Posterior cingulate gyrus (tissue), 11 donors: ENCODE measurements at places on chromosomes 11 and 22.

DNA sequence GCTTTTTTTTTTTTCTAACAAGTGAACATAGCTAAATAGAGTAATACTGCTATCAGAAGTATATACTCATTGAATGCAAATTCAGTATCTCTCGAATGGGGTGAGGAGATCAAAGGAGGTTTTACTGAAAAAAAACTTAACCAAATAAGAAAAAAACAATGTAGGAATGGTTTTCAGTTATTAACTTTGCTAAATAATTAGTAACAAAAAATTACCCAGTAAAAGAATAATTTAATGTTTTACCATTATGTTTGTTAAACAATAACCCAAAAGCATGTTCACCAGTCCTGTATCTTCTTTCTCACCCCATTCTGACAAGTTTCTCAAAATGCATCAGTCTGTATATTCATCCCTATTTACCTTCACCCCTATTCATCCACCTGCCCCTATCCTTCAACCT lies 22.6 kb upstream of the CTSC start:
- no peak for DNase-seq

DNA sequence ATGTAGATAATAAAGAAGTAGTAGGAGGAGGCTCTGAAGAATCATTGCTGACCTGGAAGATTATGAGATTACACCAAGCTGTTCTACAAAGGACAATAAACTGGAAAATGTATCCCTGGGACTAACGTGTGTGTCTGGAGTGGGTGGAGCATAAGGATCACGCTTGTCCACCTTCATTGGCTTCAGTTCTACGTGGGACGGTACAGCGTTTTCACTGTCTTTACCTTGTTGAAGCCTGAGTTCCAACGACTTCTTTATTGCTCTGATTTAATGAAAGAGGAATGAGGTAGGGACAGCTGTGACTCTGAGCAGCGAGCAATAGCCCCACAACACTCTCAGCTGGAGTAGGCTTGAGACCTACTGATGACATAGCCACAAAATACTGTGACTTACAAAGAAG lies 87.0 kb downstream of the ARHGAP42 start:
- no peak for DNase-seq

DNA sequence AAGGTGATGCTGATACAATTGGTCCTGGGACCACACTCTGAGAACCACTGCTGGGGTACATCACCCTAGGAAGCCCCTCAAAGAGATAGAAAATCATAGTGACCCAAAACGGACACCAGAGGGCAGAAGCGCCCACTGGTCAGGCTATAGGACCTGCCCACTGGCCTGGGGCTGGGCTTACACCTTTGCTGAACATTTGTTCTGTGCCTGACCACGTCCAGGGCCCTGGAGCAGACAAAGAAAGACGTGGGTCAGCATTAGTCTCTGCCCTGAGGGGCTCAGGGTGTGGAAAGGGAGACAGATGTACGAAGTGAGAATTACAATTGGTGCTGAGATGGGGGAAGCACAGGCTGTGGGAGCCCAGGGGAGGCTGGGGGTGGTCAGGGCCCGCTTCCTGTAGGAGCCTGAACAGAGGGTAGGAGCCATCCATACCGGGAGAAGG lies 14.4 kb upstream of the SERPINH1 start:
- DNase-seq, result peak; percentile 55

DNA sequence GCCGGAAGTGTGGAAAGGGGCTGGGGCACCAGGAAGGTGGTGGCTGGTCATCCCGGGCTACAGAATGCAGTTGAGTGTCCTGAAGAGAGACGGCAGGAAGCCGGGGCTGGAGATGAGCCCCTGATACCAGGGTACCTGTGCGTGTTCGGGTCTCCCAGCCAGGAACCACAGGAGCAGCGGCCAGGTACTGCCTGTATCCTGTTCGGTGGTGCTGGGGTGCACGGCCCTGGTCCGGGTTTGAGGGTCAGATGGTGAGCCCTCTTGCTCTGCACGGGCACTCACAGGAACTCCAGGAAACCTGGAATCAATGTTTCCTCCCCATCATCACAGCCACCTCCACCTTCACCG lies 253.1 kb upstream of the B3GAT1 start:
- no peak for DNase-seq

GRCh38 chr11:8384199-8384821 lies 120.6 kb upstream of the LMO1 start:
- peak; percentile 21 for DNase-seq

DNA sequence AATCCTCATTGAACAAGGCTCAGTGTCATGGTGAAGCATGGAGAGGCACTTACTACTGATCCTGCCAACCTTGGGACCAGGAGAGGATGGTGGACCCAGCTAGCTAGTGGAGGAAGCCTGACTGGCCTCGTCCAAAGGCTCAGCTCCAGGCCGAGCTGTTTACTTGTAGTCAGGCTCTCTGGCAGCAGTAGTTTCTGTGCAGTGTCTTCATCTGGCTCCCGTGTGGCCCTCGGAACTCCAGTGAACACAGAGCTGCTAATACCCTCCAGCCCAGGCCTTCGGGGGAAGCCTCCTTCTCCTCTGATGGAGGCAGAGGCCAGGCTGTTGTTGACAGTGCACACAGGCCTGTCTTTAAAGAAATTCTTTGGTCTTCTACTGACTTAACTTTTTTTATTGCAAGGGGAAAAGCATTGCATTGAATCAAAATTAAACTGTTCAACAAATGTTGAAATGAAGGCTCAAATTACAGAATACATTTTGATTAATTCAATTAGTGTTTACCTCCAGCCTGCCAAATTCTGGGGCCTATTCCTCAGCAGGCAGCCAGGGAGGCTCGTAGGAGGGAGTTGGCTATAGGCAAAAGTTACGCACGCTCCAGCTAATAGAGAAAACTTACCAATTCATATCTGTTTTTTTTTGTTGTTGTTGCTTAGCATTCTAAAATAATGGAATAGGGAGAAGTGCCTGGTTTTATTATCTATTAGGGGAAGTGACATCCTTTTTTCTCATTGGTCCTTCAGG lies 18.8 kb downstream of the PPFIBP2 start:
- no peak for DNase-seq

DNA sequence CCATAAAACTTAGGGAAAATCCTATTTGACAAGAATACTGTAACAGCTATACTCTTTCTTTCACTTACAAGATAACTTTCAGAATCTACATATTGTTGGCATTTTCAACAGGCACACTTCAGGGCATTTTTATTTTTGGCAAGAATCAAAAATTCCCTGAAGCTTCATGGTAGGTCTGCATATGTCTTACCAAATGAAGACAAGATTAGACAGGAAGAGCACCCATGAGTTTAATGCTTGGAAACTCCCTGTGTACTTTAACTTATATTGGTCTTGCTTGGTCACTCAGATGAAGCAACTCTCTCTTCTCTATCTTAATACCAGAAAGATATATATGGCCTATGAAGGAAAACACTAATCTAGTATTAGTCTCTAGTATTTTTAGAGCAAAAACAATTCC lies 137.7 kb downstream of the ATG16L2 start:
- no peak for DNase-seq

GRCh38 chr22:43148581-43148980 lies 2.8 kb upstream of the TSPO start:
- no peak for DNase-seq

- no peak for DNase-seq
Observed at GRCh38 chr11:27976262-27976661, 131.7 kb downstream of the KIF18A start.

- no peak for DNase-seq
Observed at GRCh38 chr11:78022397-78023396, at the start of gene KCTD14. Gene KCTD14 (minus strand): TSS chr11:78023276. CDS start chr11:78023249, 27 bp downstream.

- peak; percentile 53 for DNase-seq
Observed at GRCh38 chr11:6468712-6469495, 4.8 kb downstream of the TRIM3 start.

- no peak for DNase-seq
Observed at GRCh38 chr11:35714882-35715627, 52.5 kb downstream of the TRIM44 start.

GRCh38 chr11:16191868-16192240 lies 164.5 kb downstream of the SOX6 start:
- DNase-seq, result no peak

GRCh38 chr11:77819921-77820564 lies 479 bp downstream of the RSF1 start:
- DNase-seq, result no peak

- DNase-seq, result no peak
Observed at GRCh38 chr22:29892315-29893156, 9.6 kb downstream of the MTMR3 start.

DNA sequence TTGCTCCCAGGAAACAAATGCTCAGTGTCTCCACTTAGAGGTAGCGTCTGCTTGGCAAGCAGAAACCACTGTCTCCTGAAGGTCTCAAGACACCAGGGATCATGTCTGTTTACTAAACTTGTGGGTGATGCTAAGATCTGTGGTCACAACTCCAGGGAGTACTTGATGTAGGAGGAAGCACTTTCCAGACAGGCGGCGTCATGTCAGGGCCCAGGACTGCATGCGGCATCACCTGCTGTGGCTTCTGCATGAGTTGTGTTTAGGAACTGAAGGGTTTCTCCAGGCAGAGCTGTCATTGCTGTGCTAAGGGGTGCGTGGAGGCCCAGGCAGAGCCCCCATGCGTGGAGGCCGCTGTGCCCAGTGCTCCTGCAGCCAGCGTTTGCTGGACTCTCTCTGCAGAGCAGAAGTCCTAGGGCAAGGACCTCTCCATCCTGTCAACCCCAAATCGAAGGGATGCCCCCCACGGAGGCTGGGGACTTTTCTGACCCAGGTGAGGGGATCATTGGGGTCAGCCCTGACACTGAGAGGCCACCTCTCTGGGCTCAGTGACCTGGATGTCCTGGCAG lies 8.1 kb upstream of the PANX2 start:
- DNase-seq, result peak; percentile 74

DNA sequence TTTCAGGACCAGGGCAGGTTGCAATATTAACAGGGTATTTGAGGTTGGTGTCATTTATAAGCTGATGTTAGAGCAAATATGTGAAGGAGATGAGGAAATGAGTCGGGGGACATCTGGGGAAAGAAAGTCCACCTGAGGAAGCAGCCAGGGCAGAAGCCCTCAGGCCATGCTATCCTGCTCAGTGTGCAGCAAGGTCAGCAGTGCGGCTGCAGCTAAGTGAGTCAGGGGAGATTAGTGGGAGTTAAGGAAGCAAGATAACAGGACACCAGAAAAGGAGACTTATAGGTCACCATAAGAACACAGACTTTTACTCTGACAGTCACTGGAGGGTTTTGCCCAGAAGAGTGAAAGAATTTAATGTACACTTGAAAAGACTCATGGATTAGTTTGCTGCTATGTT lies 468.9 kb downstream of the NTM start:
- DNase-seq, result no peak

GRCh38 chr11:47282462-47282861 lies 12.5 kb downstream of the MADD start:
- DNase-seq, result no peak

DNA sequence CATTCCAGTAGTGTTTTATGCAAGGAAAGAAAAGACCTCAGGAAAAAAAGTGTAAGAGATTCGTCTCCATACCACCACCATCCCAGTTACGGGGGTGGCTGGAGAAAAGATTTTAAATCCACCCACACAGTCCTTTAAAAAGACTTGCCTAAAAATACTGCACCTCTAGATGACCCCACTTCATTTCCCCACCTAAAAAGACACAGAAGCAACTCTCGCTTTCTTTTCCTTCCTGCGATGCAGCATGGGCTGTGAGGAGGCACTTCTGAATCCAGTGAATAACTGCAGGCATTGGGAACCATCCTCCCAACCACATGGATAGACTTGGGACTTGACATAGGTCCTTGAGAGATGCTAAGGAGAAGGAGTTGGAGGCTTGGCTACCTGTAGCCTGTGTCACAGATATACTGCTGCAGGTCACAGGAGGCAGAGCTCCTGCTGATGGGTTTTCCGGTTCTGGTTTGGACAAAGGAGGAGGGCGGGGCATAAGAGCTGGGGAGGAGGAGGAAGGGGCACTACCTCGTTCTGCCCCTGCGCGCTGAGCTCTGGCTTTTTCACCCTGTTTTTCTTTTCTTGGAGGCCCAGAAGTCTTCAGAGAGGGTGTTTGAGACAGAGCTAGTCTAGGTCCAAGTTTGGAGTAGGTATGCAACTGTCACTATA lies 285.9 kb downstream of the NTM start:
- no peak for DNase-seq

GRCh38 chr11:8810540-8811301 lies 100.3 kb upstream of the AKIP1 start:
- peak; percentile 68 for DNase-seq

- peak; percentile 81 for DNase-seq
Observed at GRCh38 chr11:13160346-13160745, 117.2 kb upstream of the BMAL1 start.
